ENCODE measurements at places on chromosomes 13 and 19.

DNA sequence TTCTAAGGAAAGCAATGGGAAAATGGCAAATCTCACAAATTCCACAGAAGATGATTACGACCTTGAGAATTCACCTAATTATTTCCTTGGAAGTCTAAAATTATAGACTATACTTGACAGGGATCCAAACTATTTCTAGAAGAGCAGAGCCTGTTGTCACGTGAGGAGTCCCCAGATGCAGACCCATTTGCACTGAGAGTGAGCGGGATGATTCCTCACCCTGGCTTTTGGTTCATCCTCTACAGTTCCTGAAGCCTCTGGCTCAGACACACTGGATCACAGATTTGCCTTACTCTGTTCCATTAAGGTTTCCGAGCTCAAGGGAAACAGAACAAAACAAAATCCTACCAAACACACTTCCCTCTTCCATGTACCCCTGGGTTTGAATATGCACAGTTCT lies 23.0 kb upstream of the CYSLTR2 start:
- no peak for DNase-seq

- DNase-seq: no peak
Observed at GRCh38 chr19:21765151-21765550, 2.2 kb downstream of the ZNF100 start.

GRCh38 chr13:105406551-105406950 lies 1128.9 kb downstream of the EFNB2 start:
- no peak for DNase-seq

DNA sequence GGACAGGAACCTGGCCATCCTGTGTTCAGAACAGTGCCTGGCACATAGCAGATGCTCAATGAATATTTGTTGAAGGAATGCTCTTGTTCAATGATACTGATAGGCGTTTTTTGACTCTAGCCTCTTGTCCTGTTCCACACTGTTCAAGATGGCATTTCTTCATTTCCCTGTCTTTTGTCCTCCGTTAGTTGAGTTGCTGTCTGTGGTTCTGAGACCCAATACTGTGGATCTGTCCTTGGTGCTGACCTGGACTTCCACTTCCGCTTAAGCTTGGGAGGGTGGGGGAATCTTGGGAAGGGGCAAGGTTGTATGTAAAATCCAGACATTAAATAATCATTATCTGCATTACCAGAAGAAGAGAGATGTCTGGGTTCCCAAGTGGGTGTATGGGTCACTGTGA lies 8.3 kb upstream of the KCNN4 start:
- no peak for DNase-seq

DNA sequence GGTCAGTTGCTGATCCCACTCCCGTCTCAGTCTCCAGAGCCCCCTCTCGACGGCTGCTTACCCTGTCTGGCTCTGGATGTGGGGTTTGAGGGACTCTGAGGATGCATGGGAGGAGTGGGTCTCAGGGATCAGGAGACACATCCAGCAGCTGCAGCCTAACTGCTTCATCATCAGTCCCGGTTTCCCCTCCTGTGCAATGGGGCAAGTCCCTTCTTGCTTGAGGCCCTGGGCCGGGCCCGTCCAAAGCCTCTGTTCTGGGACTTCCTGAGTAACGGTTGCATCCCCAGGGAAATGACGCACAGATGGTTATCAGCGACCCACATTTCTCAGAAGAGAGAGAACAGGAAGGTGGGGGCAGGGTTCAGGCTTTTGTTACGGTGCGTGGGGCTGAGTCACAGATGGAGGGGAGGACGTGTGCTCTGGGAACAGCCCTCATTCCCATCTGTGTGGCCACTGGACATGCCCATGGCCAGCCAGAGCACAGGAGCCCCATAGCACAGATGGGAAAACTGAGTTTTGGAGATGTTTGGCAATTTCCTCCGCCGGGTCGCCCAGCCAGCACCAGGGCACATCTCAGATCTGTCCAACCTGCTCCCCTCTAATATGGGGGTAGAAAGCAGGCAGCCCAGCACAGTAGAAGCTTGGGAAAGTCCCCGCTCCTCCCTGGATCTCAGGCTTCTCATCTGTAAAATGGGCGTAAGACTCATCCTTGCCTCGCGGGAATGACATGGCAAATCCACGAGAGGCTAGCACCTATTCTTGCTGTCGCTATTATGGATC lies 19.3 kb downstream of the GNA15 start:
- peak; percentile 30 for DNase-seq

Data from LoVo (cell line).